Peyer's patch (tissue), 4 donors: ENCODE measurements at places on chromosomes 12 and 14.

GRCh38 chr14:102096569-102097188, 9.8 kb upstream of the HSP90AA1 start:
- peak; percentile 86 for DNase-seq
- H3K4me1 ChIP-seq = no peaks in the 10 kb centered on the region
- H3K27me3 ChIP-seq = no peaks in the 10 kb centered on the region
- H3K4me3 ChIP-seq = no peak overlapping the region

- no peaks in the 10 kb centered on the region for H3K4me1 ChIP-seq
- H3K27ac ChIP-seq = peak overlapping the region; percentile 74
- no peaks in the 10 kb centered on the region for H3K27me3 ChIP-seq
These were observed 29.0 kb downstream of the LGMN start for GRCh38 chr14:92719421-92719820.

- no peaks in the 10 kb centered on the region for H3K4me1 ChIP-seq
- no peak for DNase-seq
- no peaks in the 10 kb centered on the region for H3K36me3 ChIP-seq
- no peak overlapping the region for H3K27ac ChIP-seq
- H3K4me3 ChIP-seq = no peak overlapping the region
- no peaks in the 10 kb centered on the region for H3K27me3 ChIP-seq
These were observed 139.6 kb downstream of the SLC2A13 start for GRCh38 chr12:39966256-39966655.

GRCh38 chr12:52087961-52088820, 8.7 kb downstream of the SMIM41 start:
- H3K4me3 ChIP-seq = no peak overlapping the region
- no peaks in the 10 kb centered on the region for H3K36me3 ChIP-seq
- no peak overlapping the region for H3K27ac ChIP-seq
- no peaks in the 10 kb centered on the region for H3K4me1 ChIP-seq

GRCh38 chr14:79972230-79972629, 239.1 kb downstream of the DIO2 start:
- H3K36me3 ChIP-seq = no peaks in the 10 kb centered on the region
- no peaks in the 10 kb centered on the region for H3K4me1 ChIP-seq
- H3K27ac ChIP-seq = no peak overlapping the region
- no peak for DNase-seq
- H3K4me3 ChIP-seq = no peak overlapping the region

DNA sequence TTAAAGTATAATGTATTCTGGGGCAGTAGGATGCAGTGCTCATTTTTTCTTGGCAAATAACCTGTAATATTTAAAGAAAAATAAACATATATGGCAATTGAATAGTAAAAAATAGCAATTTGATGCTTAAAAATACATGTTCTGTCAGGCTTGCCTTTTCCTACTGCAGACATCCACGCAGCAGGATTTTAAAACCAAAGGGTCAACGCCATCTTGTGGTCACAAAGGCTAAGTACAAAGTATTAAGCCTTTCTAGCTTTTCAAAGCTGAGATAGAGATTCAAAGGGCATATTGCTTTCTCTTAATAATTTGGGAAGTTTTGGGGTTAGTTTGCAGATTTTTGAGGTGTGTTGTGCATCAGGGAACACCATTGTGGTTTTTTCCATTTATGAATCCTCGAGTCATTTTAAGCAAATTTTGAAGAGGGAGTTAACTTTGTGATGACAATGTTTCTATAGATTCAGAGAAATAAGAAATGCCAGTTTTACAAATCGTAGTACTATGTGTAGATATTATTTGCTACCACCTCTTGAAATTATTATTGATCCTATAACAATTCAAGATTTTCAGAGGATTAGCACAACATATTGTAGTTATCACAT, 4.7 kb upstream of the CCER1 start:
- H3K27ac ChIP-seq = no peak overlapping the region
- no peak overlapping the region for H3K4me3 ChIP-seq
- H3K27me3 ChIP-seq = no peaks in the 10 kb centered on the region
- no peaks in the 10 kb centered on the region for H3K36me3 ChIP-seq

DNA sequence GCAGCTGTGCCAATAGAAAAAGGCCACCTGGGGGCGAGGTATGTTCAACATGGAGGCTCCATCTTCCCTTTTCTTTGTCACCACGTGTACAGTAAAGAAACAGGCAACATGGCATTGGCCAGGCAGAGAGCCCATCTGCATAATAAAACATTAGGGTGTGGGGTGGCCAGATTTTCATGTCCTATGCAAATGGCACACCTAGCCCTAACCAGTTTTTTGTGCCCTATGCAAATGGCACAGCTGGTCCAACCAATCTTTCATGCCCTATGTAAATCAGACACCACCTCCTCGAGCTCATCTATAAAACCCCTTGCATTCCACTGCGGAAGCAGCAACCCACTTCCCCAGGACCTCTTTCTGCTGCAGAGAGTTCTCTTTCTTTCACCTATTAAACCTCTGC, 149.1 kb upstream of the RGS6 start:
- no peak for DNase-seq
- no peaks in the 10 kb centered on the region for H3K36me3 ChIP-seq
- H3K4me1 ChIP-seq = no peaks in the 10 kb centered on the region
- H3K27ac ChIP-seq = no peak overlapping the region
- no peak overlapping the region for H3K4me3 ChIP-seq

DNA sequence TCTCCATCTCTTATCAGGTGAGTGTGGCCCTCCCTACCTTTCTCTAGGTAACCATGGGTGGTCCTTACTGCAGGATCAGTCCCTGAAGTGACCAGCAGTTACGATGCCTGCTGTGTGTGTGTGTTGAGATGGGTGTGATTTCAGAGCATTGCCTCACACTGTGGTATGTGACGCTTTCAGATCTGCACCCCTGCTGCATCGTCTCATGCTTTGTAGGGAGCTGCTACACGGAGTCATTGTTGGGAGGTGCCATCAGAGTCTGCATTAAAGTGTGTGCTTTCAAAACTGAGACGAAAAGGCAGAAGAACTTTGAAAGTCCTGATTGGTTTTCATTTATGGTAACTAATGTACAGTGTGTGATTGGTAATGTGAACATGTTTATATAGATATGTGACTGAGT, 150.5 kb downstream of the PELI2 start:
- no peak for DNase-seq
- no peak overlapping the region for H3K27ac ChIP-seq
- no peak overlapping the region for H3K4me3 ChIP-seq
- no peaks in the 10 kb centered on the region for H3K4me1 ChIP-seq
- H3K27me3 ChIP-seq = no peaks in the 10 kb centered on the region

GRCh38 chr12:69105101-69105962, 134.0 kb upstream of the CPSF6 start:
- no peak overlapping the region for H3K27ac ChIP-seq
- H3K4me3 ChIP-seq = no peak overlapping the region
- no peaks in the 10 kb centered on the region for H3K27me3 ChIP-seq
- no peaks in the 10 kb centered on the region for H3K36me3 ChIP-seq
- DNase-seq = no peak

GRCh38 chr12:128729628-128730121, 94.1 kb downstream of the SLC15A4 start:
- no peak overlapping the region for H3K27ac ChIP-seq
- DNase-seq = no peak
- H3K4me1 ChIP-seq = no peaks in the 10 kb centered on the region
- H3K27me3 ChIP-seq = no peaks in the 10 kb centered on the region

DNA sequence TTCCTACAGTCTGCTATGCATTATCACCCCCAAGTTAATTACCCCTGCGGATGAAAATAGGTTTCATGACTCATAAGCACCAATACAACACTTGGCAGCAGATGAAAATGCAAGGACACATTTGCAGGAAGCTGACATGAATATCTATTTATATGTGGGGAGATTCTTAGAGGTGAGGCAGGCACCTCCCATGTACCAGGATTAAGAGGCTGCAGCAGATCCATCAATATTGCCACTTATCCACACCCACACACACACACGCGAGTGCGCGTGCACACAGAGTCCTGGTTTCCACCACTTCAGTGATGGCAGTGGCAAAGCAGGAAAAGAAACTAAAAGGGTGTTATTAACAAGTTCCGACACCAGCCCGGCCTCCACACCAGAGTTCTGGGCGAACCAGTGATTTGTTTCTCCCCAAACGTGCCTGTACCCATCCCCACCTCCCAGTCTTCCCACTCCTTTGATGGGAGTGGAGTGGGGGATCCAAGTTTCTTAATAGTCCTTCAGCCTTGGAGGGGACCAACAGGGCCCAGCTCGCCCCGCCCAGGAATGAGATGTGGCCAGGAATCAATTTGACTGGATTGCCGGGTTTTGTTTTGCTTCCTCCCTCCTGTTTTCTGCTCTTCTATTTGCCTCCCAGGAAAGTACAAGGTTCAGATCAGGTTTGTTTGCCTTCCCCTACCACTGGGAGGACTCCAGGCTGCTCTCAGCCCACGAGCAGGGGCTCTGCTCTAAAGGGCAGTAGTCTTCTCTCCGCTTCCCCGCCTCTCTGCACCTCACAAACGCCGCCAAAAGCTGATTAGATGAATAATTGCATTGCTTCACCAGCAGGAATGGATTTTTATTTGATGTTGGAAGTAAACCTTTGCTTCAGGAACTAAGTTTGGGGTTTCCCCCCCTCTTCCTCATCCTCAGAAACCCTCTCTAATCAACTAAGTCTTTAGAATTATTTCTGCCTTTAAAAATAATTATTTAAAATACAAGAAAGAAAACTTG, 5.2 kb downstream of the IRF2BPL start:
- H3K27me3 ChIP-seq = no peaks in the 10 kb centered on the region
- peak; percentile 70 for DNase-seq
- H3K27ac ChIP-seq = peak overlapping the region; percentile 81
- no peaks in the 10 kb centered on the region for H3K36me3 ChIP-seq
- H3K4me3 ChIP-seq = no peak overlapping the region

GRCh38 chr12:6827982-6828780, at the start of gene P3H3:
Gene P3H3, plus strand, starts transcription at chr12:6828407. Its CDS starts 34 bp downstream, at chr12:6828441.
- peak within 1 kb of the TSS; percentile 62 for H3K4me3 ChIP-seq
- H3K36me3 ChIP-seq = no peaks in the 10 kb centered on the region
- peak within 1 kb of the TSS; percentile 72 for H3K27ac ChIP-seq
- H3K4me1 ChIP-seq = no peaks in the 10 kb centered on the region

DNA sequence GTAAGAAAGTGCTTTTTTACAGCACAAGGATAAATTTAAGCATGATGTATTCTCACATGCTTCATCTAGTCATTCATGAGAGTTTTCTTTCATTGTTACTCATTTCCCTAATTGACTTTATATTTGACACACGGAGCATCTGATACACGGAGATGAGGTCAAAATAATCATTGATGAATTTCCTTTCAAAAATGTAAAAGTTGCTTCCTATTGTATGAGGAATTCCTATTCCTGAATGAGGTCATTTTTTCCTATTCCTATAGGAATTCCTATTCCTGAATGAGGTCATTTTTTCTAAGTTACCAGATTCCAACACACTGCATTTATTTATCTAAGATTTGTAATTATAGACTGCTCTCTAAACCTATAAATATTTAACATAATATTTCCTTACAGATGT, 316.7 kb upstream of the KITLG start:
- no peak overlapping the region for H3K27ac ChIP-seq
- H3K4me1 ChIP-seq = no peaks in the 10 kb centered on the region
- no peaks in the 10 kb centered on the region for H3K27me3 ChIP-seq
- H3K36me3 ChIP-seq = no peaks in the 10 kb centered on the region
- no peak overlapping the region for H3K4me3 ChIP-seq
- no peak for DNase-seq
